ENCODE measurements at places on chromosomes 1 and 21.
A peak's percentile ranks its signal among the peaks of the same experiment; 100 is the strongest.

DNA sequence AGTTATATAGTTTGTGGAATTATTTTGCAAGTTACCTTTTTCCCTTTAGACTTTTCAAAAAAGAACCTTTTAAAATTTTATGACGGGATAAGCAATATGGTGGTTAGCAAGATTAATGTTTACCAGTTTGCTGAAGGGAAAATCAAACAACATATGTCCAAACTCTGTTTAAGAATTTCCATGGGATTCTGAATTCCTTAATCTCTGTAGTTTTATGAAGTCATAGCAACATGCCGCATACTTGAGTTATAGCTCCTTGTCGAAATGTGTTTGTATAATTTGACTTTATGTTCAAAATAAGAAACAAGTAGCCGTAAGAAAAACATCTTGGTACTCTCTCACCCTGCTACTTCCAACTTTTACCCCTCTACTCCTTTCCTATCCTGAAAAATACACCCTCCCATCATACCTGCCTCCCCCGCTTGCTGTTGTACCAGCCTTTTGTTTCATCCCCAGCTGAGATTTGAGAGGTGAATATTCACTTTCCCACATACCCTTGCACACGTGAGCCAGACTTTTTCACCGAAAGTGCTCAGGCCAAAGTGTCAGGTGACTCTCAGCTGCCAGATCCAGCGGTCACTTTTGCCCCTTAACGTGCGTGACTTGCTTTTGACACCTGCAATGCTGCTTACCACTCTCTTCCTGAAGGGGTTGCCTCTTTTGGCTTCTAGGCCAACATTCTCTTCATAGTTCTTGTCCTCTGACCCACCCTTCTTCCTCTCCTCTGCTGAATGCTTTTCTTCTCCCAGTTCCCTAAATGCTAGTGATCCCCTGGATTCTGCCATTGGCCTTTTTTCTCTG lies 83.5 kb upstream of the ZNF326 start:
- DNase-seq: no peak

DNA sequence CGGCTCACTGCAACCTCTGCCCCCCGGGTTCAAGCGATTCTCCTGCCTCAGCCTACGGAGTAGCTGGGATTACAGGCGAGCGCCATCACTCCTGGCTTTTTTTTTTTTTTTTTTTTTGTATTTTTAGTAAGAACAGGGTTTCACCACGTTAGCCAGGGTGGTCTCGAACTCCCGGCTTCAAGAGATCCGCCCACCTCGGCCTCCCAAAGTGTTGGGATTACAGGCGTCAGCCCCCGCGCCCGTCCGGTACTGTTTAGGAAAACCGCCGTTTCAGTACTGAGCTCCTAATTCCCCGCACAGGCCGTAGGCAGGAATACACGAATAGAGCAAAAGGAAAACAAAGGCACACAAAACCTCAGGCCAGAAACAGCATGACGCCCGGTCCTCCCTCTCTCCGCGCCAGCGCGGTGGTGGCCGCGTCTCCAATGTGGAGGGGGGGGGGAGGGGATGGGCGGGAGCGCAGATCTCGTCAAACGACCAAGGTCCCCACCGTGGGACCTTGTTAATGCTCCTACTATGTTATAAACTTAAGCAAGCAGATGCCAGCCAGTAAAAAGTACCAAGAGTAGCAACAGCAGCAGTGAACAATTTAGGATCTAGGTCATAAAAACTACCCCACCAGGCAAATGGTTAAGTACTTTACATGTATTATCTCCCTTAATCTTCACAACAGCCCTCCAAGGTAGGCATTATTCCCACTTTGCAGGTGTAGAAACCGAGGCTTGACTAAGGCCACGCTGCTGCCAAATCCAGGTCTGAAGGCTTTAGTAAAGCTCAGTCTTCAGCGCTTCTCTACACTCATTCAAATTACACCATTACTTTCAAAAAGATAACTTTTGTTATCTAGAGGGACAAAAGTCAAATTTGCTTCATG lies 648 bp upstream of the ADAR start:
- peak; percentile 24 for DNase-seq

GRCh38 chr1:35571263-35571662 lies 1.9 kb upstream of the TFAP2E start:
- no peak for DNase-seq

DNA sequence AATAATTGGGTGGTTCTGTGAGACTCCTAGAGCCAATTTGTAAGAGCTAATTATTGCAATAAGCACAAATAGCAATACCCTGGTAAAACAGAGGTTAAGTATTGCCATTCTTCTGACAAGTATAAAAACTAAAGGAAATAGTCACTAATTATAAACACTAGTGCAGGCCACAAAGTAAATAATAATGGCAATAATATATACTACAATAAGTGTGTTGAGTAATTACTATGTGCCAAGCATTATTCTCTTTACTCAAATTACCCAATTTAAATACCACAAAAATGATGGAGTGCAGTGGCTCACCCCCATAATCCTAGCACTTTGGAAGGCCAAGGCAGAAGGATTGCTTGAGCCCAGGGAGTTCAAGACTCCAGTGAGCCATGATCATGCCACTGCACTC lies 15.3 kb downstream of the ZMYM6 start:
- no peak for DNase-seq

- no peak for DNase-seq
Measured at GRCh38 chr1:61318319-61319125, 236.2 kb downstream of the NFIA start.

GRCh38 chr21:46509741-46510502 lies 51.2 kb downstream of the DIP2A start:
- DNase-seq: no peak

DNA sequence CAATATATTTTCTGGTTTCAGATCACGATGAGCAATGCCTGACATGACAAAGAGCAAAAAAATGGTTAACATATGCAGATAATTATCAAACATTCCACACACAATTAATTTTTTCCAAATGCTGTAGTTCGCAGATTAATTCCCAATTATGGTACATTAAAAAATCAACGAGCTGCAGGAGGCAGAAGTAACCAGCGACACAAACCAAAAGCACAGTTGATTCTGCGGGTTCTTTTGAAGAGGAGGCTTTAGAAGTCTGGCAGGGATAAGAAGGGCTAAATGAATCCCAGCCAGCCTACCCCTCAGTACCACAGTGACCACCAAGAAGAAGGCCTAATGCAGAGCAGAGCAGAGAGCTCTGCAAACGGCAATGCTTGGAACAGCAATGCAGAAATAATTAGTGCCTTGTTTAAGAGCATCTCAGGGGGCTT lies 17.0 kb upstream of the KNCN start:
- no peak for DNase-seq

DNA sequence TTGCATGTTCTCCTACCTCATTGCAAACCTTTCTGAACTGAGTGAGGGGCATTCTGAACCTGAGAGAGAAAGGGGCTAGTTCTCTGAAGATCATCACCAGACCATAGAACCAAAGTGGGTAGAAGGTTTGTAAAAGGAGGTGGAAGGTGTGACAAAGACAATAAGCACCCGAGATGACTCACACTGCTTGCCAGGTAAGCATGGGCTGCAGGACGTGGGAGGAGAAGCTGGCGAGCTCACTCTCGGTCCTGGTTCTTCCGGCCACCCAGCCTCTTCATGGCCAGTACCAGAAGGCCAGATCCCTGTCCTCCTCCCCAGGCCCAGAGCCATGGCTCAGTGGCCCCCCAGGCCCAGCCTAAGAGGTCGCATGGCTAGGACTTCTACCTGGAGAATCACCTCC lies 128.3 kb downstream of the TMEM53 start:
- no peak for DNase-seq

GRCh38 chr1:246932366-246932700 lies 585 bp upstream of the AHCTF1 start:
- no peak for DNase-seq

DNA sequence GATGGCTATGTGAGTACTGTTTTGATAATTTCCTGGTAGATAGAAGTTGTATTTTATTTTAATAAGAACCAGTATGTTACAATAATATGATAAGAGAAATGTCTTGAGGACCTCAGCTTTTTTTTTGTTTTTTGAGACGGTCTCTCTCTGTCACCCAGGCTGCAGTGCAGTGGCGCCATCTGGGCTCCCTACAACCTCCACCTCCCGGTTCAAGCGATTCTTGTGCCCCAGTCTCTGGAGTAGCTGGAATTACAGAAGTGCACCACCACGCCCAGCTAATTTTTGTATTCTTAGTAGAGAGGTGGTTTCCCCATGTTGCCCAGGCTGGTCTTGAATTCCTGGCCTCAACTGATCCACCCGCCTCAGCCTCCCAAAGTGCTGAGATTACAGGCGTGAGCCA lies 968.1 kb upstream of the ADGRL4 start:
- DNase-seq: no peak

- no peak for DNase-seq
Measured at GRCh38 chr21:23624281-23624680, 1983.0 kb downstream of the MRPL39 start.

GRCh38 chr1:230423261-230423660 lies 2.9 kb downstream of the PGBD5 start:
- DNase-seq: no peak

DNA sequence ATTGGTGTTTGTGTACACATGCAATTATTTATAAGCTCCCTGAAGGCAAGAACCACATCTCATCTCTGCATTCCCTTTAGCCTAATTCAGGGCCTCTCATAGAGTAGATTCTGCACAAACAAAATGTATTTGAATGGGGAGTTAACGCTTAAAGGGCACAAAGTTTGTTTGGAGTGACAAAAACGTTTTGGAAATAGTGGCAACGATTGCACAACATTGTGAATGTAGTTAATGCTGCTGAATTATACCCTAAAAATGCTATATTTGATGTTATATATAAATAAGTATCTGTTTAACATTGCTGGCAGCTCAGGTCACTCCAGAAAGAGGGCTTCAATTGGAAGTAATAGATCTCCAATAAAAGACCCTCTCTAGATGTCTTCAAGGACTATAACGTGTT lies 42.8 kb downstream of the TRIT1 start:
- DNase-seq: no peak

GRCh38 chr21:41653243-41653953 lies 113.5 kb downstream of the RIPK4 start:
- no peak for DNase-seq

GRCh38 chr1:199723250-199723956 lies 304.1 kb upstream of the NR5A2 start:
- DNase-seq: no peak

GRCh38 chr1:91617285-91617765 lies 116.7 kb downstream of the CDC7 start:
- DNase-seq: no peak

GRCh38 chr1:24990136-24990535 lies 60.1 kb upstream of the RUNX3 start:
- no peak for DNase-seq

DNA sequence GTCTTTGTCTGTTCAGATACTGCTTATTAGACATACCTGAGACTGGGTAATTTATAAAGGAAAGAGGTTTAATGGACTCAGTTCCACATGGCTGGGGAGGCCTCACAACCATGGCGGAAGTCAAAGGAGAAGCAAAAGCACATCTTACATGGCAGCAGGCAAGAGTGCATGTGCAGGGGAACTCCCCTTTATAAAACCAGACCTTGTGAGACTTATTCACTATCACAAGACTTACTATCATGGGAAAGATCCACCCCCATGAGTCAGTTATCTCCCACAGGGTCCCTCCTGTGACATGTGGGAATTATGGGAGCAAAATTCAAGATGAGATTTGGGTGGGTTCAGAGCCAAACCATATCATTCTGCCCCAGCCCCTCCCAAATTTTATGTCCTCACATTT lies 7.1 kb upstream of the PSMA5 start:
- no peak for DNase-seq

- DNase-seq: no peak
Measured at GRCh38 chr21:36816561-36817130, 117.7 kb downstream of the SIM2 start.

GRCh38 chr1:81662913-81663526 lies 137.7 kb upstream of the ADGRL2 start:
- DNase-seq: no peak

DNA sequence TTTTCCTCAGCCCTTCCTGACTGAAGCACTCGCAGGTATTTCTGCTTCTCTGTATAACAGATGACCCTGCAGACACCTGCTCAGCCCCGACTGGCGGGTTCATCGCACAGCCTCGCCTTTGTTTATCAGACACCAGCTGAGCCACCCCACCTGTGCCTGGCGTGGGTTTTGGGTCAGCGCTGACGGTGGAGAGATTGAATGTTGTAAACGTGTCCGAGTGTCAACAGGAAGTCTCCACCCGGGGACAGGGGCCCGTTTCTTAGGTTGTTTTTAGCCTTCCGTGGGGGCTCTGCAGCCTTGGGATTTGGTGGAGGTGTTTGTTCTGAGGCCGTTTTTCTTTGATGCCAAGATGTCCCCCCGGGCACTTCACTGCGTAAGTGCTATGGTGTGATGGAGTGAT lies 60.1 kb downstream of the COL18A1 start:
- DNase-seq: no peak

DNA sequence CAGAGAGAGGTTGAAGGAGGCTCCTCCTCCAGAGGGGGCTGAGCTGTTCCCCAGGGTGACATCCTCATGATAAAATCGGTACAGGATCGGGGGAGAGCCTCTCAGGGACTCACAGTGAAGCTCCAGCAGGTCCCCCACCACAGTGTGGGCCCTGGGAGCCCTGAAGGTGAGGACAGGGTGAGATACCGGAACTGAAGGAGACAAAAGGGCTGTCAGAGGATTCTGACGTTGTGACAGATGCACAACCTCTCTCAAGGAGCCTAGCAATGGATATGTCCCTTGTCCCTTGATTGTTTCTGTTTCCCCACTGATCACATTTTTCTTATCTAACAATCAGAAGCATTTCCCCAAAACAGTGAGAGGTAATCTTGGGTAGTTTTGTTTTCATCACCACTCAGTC lies 5.2 kb downstream of the FCRL3 start:
- no peak for DNase-seq

GRCh38 chr1:10860682-10861081 lies 64.2 kb upstream of the CASZ1 start:
- DNase-seq: no peak

DNA sequence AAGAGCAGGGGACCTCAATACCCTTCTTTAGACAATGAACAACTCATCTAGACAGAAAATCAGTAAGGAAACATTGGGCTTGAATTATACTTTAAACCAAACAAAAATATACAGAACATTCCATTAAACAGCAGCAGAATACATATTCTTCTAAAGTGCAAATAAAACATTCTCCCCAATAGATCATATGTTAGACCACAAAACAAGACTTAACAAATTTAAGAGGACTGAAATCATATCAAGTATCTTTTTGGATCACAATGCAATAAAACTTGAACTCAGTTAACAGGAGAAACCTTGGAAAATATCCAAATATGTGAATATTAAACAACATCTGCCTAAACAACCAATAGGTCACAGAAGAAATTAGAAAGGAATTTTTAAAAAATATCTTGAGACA lies 47.7 kb upstream of the HP1BP3 start:
- no peak for DNase-seq

Data from T-helper 1 cell (primary cell).